ENCODE measurements at places on chromosomes 4 and X. TPM values are rescaled to one million over a fixed set of nuclear protein-coding genes. Genes with fewer than 3 reads are reported as not detected.

Gene APBB2
- 52.4 TPM for total RNA-seq

Gene CD38
- not detected for total RNA-seq

Gene PSAPL1
- total RNA-seq, result not detected

Gene IL3RA
- total RNA-seq, result not detected

Gene CTAG1A
- total RNA-seq, result not detected

Gene ANXA10
- total RNA-seq, result not detected

Gene FGD1
- 10.2 TPM for total RNA-seq

Gene TMPRSS11A
- total RNA-seq, result not detected

Gene CACNA1F
- not detected for total RNA-seq

Gene SPATA4
- 0.10 TPM for total RNA-seq

Gene PNMA6E
- total RNA-seq, result not detected

Gene IGSF1
- not detected for total RNA-seq

Gene MAGEC2
- not detected for total RNA-seq

Gene ANAPC4
- 26.0 TPM for total RNA-seq
